ENCODE measurements at places on chromosomes 3 and 15.

GRCh38 chr15:57133127-57133968 lies 214.9 kb downstream of the TCF12 start:
- peak; percentile 35 for DNase-seq

GRCh38 chr3:144341471-144341870 lies 369.8 kb downstream of the DIPK2A start:
- no peak for DNase-seq

GRCh38 chr15:32715276-32715675 lies 2.5 kb upstream of the GREM1 start:
- DNase-seq, result no peak

DNA sequence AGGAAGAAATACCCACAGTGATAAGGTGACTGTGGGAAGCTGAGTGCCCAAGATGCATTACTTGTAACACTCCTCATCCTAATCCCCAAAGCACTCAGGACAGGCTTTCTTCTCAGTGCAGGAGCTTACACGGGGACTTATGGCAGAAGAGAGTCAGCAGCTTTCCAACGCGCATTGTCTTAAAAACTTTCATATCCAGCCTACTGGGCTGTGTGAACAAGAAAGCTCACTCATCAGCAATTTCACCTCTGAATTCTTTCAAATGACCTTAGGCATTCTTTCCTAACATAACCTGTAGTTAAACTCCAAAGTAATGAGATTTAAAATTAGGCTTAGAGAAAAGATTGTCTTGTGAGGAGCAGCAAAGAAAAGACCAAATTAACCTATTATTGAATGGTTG lies 132.3 kb downstream of the KCNAB1 start:
- no peak for DNase-seq

DNA sequence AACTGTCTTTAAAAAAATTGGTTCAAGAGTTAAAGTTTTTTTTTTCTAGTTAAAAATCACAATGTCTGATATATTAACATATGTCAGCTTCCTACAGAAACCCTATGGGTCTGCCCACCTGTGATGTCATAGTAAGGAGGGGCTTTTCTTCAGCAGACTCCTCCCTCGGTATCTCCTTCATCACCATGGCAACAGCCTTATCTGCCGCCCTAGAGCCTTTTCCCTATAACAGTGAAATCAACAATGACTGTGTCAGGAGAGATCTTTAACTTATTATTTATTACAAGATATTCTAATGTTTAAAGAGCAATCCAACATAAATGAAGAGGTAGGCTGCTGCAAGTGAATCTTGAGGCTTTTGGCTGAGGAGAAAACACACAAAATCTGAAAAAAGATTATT lies 138.7 kb downstream of the PEX5L start:
- peak; percentile 46 for DNase-seq

- DNase-seq, result no peak
These were observed 55.6 kb upstream of the ACAN start for GRCh38 chr15:88747631-88748030.

GRCh38 chr15:48925714-48926223 lies 38.0 kb downstream of the SHC4 start:
- DNase-seq, result no peak

DNA sequence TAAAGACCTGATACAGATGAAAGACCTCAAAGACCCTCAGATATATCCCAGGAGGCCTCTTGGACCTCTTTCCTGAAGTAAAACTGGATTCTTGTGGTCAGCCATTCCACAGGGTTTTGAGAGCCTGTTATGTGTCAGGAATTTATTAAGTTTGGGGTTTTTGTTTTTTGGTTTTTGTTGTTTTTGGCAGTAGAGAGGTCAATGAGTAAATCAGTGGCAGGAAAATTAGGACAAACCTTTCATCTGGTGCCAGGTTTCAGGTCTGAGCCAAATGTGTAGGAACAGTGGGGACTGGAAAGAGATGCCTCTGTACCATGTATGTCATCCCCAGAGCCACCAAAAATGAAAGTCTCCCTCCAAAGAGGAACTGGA lies 520.4 kb upstream of the MDFIC2 start:
- no peak for DNase-seq

GRCh38 chr15:31811641-31812040 lies 218.7 kb upstream of the CHRNA7 start:
- no peak for DNase-seq

- no peak for DNase-seq
These were observed 19.3 kb upstream of the TTBK2 start for GRCh38 chr15:42939841-42940240.

DNA sequence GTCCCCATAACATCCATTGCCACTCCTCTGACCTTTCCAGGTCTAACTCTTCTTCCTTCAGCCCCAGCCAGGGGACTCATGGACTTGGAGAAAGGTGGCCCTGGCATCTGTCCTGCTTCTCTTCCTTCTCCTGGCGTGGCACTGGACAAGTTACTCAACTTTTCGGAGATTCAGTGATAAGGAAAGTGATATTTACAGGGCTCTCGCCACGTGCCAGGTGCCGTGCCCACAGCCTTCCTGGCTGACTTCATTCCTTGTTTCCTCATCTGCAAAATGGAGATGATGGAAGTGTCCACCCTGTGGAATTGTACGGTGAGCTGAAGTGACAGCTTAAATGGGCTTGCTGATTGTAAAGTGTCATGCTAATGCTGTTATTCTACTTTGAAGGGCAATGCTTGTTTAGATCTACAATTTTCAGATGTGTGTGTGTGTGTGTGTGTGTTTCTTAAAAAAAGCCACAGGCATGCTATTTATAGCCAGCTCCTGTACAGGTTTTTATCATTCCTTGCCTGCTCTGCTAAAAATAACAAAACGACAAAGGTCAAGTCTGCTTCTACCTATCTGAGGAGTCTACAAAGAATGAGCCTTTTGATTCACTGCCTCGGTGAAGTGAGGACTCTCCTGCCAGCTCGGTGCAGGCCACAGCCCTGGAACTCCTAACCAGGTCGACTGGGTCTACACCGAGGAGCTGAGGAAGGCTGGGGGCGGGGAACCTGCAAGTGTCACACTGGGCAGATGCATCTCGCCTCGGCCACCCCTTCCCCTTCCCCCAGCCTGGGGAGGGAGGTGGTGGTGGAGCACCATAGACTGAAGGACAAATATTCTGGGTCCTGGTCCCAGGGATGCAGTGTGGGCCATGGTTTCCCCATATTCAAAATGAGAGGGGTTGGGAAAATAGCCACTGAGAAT lies 11.4 kb upstream of the ATP2B2 start:
- DNase-seq, result no peak

DNA sequence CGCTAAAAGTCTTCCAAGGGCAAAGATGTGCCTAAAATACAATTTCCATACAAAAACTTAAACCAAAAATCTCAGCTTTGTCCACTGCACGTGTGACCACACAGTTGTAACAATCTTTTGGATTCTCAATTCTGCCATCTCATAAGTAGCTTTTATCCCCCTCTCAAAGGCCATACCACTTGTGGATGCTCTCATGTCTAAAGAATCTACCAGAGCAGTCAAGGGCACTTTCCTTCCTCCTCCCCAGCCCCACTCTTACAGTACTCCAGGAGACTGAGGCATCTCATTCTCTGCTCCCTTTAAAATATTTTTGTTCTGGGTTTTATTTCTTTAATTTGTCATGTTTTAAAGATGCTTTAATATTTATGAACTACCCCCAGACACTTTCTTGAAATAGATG lies 102.3 kb upstream of the PFN2 start:
- DNase-seq, result no peak

DNA sequence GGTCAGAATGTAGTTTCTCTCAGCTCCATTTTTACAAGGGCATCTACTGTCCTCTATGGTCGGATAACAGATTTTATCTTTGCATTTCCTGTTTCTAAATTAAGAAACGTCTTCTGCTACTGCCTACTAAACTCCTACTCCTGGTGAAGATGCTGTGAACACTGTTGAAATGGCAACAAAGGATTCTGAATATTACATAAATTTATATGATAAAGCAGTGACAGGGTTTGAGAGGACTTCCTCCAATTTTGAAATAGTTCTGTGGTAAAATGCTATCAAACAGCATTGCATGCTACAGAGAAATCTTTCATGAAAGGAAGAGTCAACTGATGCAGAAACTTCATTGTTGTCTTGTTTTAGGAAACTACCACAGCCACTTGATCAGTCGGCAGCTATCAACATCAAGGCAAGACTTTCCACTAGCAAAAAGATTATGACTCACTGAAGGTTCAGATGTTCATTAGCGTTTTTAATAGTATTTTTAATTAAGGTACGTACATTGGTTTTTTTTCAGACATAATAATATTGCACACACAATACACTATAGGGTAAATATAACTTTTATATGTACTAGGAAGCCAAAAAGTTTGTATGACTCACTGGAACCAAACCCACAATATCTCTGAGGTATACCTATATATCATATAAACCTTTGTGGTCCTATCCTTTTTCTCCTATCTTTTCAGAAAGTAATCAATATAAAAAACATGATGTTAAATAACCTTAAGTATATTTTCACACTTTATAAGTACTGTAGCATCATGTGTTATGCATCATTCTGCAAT lies 156.1 kb downstream of the STAG1 start:
- DNase-seq, result no peak

GRCh38 chr3:49723296-49723627 lies 489 bp downstream of the GMPPB start:
- DNase-seq, result no peak

DNA sequence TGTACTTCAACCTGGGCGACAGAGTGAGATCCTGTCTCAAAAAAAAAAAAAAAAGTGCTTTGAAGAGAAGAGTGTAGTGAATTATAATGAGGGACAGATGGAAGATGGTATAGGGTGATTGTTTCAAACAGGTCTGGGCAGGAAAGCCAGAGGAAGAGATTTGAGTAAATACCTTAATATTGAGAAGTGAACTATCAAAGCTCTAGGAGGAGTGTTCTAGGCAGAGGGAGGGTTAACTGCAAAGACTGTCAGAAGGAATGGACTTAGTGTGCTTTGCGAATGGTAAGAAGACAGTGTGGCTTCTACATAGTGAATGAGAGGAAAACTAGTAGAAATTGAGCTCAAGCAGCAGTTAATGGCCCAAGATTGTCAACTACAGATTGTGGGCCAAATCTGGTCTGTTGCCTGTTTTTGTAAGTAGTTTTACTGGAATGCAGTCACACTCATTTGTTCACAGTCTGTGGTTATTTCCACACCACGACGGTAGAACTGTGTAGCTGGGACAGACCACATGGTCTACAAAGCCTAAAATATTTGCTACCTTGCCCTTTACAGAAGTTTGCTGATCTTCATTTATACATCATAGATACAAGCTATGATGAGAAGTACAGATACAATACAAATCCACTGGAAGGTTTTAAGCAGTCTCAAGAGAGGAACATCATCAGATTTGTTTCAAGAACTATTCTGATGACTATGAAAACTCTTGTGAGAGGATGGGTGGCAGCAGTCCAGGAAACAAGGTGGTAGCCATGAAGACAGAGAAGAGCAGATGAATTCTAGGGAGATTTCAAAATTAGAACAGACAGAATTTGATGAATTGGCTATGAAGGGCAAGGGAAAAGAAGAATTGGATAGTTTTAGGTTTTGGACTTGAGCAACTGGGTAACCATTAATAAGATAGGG lies 16.5 kb upstream of the USP50 start:
- DNase-seq, result no peak

GRCh38 chr3:99114565-99115291 lies 213.2 kb upstream of the DCBLD2 start:
- DNase-seq, result no peak

DNA sequence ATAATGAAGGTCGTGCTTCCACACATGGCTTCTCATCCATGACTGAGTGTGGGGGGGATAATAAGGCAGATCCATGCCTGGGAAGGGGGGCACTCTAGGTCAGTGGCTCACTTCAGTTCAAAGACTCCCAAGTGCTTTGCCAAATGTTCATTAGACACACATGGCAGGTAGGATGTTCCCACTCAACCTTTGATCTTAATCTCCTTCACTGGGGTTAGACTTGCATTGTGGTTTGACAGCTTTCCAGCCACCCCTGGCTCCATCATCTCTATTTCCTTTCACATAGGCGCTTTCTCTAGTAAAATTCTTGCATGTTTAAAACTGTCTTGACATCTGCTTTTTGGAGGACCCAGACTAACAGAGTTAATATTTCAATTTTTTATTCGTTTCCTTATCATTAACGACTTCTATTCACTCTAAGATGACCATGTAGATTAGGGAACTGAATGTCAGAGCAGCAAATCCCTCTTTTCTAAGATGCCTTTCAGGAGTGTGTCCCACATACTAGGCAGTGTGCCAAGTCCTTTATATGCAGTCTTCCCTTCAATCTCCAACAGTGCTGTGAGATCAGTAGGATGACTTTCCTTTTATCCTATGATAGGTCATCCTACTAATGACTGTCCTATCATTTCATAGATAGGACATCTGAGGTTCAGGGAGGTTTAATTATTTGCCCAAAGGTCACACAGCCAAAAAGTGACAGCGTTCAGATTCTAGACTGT lies 57.9 kb downstream of the BTD start:
- DNase-seq, result no peak

DNA sequence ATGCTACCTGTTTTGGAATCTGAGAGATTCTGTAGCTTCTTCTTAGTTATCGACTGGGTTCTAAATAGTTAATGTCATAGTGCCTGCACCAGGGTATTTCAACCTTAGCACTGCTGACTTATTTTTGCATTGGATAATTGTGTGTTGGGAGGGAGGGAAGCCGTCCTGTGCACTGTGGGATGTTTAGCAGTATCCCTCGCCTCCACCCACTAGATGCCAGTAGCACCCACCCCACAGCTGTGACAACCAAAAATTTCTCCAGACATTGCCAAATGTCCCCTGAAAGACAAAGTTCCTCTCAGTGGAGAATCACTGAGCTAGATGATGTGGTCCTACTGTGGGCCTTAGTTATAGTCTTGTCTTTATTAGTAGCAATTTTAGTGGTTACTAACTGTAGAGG lies 88.3 kb downstream of the TGFBR2 start:
- DNase-seq, result no peak

DNA sequence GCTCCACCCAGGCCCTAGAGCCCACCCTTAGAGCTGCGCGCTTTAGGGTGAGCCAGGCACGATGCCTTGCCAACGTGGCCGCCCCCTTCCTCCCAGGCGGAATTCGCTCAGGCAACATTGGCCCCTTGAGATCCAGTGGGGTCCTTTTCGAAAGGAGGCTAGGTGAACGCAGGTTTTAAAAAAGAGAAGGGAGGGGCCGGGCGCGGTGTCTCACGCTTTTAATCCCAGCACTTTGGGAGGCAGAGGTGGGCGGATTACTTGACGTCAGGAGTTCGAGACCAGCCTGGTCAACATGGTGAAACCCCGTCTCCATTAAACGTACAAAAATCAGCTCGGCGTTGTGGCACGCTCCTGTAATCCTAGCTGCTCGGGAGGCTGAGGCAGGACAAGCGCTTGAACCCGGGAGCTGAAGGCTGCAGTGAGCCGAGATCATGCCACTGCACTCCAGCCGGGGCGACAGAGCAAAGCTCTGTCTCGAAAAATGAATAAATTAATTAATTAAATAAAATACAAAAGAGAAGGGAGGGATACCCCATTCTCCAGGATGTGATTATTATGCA lies 984 bp upstream of the RPP25 start:
- DNase-seq, result no peak

GRCh38 chr3:167382155-167382554 lies 2.1 kb upstream of the ZBBX start:
- DNase-seq, result no peak

GRCh38 chr3:141469720-141470119 lies 17.1 kb upstream of the RASA2 start:
- no peak for DNase-seq

GRCh38 chr15:53836618-53837017 lies 77.2 kb upstream of the WDR72 start:
- no peak for DNase-seq

- DNase-seq, result no peak
These were observed 50.8 kb downstream of the SUSD5 start for GRCh38 chr3:33167716-33168336.

Data from NCI-H1436 treated with DMSO at 0.1 percent for 48 hours (cell line).